ENCODE measurements at places on chromosomes 4 and X.
A peak's percentile ranks its signal among the peaks of the same experiment; 100 is the strongest.

- DNase-seq: no peak
These were observed 68.7 kb upstream of the TAB3 start for GRCh38 chrX:30957753-30958152.

- peak; percentile 96 for DNase-seq
These were observed 4.9 kb upstream of the ARAF start for GRCh38 chrX:47556045-47556623.

DNA sequence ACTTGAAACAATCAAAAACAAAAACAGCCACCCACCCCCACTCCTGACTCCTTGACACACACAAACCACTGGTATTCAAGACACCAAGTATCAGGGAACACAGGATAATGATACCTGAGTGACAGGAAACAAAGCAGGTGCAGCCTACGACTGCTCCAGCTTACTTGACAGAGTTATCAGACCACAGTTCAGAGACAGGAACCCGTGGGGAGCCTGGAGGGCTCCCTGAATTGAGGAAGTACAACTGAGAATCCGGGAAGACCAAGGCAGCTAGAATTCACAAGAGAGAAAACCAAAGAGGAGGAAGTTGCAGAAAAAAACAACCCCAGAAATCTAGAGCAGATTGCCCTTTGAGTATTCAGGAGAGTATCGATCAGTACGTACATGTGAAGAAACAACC is 20.5 kb downstream of the COMMD8 start:
- no peak for DNase-seq

DNA sequence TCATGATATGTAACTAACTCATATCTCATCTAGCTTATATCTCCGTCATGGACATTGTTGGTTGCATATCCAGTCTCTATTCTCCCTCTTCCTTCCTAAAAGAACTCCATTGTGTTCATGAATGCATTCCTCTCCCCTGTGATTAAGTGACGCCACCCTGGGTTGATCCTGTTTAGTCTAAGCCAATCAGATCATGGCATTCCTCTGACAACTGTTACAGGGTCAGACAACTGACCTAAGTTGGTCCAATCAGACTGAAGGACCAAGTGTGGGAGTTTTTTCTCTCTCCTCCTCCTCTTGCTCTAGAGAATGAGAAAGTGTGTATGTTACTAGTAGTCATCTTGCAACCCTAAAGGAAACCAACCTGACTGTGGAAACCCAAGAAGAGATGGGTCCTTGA is 3.6 kb downstream of the APOO start:
- no peak for DNase-seq

GRCh38 chr4:86895692-86896488 is 3.7 kb upstream of the C4orf36 start:
- DNase-seq: peak; percentile 39

DNA sequence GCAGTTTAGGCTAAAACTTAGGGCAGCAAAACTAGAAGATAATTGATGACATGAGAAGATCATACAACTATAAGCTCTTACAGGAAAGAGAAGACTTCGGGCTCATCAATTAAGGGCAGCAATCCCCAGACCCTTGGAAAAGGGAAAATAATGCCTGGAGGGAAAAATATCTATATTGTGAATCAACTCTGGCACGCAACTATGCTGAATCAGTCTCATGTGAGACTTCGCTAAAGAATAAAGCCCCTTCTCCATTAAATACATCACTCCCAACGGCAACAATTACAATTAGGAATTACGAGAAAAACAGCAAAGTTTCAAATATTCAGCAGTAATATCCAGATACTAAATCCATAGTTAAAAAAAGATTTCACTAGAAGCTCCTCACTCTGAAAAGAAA is 2016.8 kb upstream of the IGFBP7 start:
- DNase-seq: no peak

- no peak for DNase-seq
These were observed 54.9 kb upstream of the PDE5A start for GRCh38 chr4:119683518-119683917.

- no peak for DNase-seq
These were observed 75.1 kb upstream of the MBNL3 start for GRCh38 chrX:132563976-132564375.

DNA sequence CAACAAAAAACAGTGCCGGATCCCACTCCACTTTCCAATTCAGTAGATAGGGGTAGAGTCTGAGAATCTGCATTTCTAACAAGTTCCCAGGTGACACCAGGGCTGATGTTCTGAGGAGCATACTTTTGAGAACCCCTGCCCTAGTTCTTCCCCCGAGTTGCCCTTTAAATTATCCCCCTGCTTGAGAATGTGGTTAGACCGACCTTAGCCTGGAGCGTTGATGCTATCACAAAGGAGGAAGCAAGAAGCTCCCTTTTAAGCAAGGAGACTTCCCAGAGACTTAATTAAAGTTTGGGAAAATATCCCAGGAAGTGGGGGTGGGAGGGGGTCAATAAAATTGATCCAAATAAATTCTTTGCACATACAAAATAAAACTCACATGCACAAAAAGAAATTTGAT is 485.9 kb downstream of the SMARCA1 start:
- no peak for DNase-seq

DNA sequence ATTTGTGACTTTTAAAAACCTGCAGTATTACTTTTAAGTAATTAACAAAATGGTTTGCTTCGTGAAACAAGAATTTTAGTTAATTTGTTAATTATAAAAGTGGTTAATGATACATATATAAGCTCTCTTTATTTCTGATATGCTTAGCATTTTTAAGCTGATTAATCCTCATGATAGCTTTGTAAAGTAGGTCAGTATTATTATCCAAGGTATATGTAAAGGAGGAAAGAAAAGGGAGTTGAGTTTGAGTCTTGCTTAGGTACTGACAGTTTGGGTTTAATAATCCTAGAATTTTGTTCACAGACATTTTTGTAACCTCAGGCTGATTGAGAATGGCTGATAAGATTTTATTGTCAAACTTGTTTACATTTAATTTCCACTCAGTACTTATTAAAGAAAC is 21.8 kb downstream of the HERC3 start:
- DNase-seq: no peak

DNA sequence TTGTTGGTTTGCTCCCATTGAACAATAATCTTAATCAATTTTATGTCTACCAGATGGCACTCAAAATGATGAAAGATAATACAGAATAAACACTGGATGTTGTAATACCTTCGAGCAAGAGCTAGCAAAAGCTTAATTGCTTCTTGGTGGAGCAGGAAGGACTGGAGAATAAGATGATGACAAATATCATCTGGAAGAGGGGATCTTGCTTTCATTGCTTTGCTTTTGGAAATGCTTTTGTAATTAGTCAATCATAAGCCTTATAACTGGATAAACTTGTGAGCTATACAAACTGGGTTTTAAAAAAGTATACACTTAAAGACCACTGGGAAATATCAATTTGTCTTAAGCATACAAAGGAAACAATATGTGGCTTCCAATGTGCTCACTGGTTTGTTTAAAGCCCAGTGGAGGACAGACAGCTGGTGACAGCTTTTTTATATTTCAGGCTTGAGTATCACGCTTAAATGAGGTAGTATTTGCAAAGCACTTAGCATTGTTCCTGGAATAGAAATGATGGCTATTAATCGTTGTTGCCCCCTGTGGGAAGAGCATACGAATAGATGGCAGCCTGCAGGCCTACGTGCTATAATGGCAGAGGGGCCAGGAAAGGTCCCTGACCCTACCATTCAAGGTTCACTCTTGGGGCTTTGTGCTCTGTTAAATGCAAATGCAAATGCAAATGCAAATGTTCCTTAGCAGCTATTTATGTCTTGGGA is 61.2 kb downstream of the TMEM150C start:
- DNase-seq: peak; percentile 99

- peak; percentile 52 for DNase-seq
These were observed 380.5 kb downstream of the SH2D1A start for GRCh38 chrX:124726881-124727280.

GRCh38 chr4:32454482-32454881 is 1734.3 kb downstream of the PCDH7 start:
- DNase-seq: no peak

GRCh38 chrX:13010546-13010945 is 33.9 kb downstream of the FAM9C start:
- DNase-seq: no peak

GRCh38 chr4:8904666-8905065 is 33.0 kb upstream of the HMX1 start:
- DNase-seq: no peak

DNA sequence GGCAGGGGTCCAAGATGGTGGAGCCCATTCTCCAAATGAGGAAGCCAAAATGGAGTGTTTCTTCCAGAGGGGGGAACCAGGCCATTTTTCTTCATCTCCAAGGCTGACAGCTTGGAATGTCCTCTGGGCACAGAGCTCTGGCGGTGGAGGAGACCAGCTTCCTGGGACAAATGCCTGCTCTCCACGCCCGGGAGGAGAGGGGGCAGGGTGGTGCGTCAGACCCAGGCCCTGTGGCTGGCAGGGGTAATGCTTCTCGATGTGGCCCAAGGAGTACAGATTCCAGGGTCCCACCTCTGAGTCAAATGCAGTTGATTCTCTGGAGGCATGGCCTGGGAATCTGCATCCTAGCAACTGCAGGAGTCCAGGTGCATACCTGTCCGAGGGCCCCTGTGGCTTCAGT is 44.6 kb upstream of the ADRA2C start:
- DNase-seq: no peak

- no peak for DNase-seq
These were observed 71.4 kb downstream of the LDB2 start for GRCh38 chr4:16827045-16827444.

DNA sequence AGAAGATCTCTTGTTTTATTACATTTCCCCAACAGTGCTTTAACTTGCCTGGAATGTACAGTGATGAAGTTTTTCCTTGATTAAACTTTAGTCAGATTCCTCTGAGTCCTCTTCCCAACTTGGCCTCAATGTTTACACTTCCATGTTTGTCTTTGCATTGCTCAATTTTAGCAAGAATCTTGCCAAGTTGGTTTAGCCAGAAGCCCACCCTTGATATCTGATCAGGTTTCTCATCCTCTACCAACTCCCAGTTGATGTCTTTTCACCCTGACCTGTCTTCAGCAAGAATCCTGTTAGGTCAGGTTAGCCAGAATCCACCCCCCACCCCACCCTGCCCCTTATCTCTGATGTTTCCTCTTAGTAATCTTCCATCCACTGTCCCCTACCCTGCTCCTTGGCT is 120.9 kb downstream of the MBNL3 start:
- DNase-seq: no peak

GRCh38 chrX:18129690-18130089 is 91.0 kb downstream of the BEND2 start:
- no peak for DNase-seq

DNA sequence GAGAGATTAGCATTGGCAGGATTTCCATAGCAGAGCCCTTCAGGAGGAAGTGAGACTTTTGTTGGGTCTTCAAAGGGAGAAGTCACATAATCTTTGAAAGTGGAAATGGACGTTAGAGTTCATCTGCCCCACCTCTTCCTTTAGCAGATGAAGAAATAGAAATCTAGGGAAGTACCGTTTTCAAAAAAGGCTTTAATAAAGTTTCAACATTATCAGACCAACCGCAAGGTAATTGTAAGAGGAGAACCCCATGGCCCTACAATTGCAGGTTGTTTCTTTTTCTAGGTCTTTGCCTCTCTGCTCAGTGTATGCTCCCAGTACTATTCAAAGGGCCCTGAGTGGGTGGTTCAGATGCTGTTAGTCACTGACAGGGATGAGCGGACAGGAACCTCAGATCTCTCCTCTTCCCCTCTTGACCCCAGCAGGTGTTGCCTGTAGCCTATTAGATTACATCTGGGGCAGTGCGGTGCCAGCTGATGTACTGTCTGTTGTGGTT is 48.6 kb upstream of the AP1S2 start:
- DNase-seq: no peak

GRCh38 chrX:147533426-147533825 is 378.3 kb upstream of the FMR1 start:
- DNase-seq: no peak

DNA sequence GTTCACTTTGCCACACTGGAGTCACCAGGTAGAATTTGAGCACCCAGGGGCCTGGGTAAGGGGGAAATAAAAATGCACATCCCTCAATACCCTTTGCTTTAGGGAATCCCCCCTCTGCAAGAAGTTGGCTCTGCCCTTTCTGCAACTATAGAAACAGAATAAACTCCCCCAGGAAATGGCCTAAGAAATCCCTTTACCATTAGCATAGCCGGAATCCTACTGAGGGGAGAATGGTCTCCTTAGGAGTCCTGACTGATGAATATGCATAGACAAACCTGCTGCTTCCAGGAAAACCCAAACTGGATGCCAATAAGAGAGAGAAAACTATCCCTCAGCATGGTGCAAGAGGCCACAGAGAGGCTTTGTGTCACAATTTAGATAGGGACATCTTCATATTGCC is 11.0 kb downstream of the EFHC2 start:
- no peak for DNase-seq

DNA sequence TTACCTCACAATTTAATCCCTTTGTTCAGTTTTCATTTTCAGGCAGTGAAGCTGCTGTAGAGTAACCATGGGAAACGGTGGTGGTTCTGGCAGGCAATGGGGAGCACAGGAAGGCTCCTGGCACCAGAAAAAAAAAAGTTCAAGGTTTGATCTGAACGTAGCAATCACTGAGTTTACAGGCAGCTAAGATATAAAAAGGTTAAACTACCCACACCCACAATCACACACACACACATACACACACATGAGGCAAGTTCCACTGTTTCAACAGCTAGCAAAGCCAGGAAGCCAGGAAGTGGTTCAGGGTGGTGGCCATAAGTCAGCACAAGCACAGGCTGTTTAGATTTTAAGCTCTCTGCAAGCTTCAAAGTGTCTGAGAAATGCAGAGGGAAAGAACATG is at the start of gene SULT1B1:
TSS of gene SULT1B1 (minus strand) at position 166 of the 400 bp plus-strand sequence. CDS start 5,403 bp downstream, outside the sequence.
- DNase-seq: no peak

DNA sequence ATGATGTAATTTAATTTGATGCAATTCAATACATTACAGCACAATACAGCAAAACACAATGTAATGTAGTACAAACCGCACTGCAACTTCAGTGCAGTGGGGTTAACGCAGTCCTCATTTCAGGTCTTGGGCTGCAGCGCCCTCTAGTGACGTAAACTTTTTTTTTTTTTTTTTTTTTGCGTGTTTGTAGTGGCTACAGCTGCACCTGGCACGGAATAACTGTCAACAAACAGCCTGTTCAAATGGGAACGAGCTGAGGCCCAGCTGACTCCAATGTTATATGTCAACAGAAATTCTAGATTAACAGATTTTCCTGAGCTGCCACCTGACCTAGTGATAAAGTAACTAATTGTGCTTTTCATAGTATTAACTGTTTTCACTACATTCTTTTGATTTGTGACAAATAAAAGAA is 33.5 kb upstream of the RASSF6 start:
- peak; percentile 92 for DNase-seq

- DNase-seq: no peak
These were observed 40.6 kb upstream of the TENM3 start for GRCh38 chr4:182202650-182203049.

DNA sequence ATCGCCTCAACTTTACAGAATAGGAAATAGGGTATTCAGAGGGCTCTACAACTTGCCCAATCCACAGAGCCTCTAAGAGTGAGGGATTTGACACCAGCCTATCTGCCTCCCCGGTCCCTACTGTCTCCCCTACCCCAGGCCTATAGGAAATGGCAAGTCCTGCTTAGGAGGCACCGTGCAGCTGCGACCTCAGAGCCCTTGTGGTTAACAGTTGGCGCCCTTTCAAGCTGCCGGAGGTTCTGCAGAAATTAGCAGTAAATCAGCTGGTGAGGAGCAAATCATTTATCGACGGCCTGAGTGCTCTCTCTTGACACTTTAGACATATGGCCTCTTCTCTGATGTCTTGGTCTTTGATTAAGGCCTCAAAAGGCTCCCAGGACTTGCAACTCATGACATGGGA is 96.9 kb downstream of the CLNK start:
- DNase-seq: no peak

Data from NCI-H1092 treated with DMSO at 0.1 percent for 48 hours (cell line).